ENCODE measurements at places on chromosomes 16 and 17.
A peak's percentile ranks its signal among the peaks of the same experiment; 100 is the strongest.

- no peak for DNase-seq
Observed at GRCh38 chr16:21336231-21336630, 58.1 kb upstream of the CRYM start.

- DNase-seq = peak; percentile 70
Observed at GRCh38 chr16:14193316-14193871, 122.3 kb downstream of the MRTFB start.

DNA sequence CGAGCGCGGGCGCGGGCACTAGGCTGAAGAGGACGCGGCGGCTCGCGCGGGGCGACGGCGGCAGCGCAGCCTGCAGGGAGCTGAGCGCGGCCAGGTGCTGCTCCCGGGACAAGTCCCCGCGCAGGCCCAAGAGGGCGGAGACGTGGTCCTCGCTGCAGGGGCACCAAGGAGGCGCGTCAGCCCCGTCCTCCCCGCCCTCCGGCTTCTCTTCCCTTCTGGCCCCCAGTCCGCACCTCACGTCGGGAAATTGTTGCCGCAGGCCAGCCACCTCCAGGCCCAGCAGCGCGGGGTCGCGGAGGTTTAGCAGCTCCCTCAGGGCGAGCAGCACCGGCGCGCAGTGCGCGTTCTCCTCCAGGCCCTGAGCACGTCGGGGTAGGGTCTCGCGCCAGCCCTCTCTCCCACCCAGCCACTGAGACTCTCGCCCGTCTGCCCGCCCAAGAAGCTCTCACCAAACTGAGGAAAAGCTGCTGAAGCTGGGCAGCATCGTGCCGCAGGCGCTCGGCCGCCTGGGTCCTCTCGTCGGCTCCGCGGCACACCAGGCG, 761 bp upstream of the MATCAP1 start:
- DNase-seq = no peak

GRCh38 chr16:85554114-85554888, 58.8 kb upstream of the GSE1 start:
- peak; percentile 95 for DNase-seq

DNA sequence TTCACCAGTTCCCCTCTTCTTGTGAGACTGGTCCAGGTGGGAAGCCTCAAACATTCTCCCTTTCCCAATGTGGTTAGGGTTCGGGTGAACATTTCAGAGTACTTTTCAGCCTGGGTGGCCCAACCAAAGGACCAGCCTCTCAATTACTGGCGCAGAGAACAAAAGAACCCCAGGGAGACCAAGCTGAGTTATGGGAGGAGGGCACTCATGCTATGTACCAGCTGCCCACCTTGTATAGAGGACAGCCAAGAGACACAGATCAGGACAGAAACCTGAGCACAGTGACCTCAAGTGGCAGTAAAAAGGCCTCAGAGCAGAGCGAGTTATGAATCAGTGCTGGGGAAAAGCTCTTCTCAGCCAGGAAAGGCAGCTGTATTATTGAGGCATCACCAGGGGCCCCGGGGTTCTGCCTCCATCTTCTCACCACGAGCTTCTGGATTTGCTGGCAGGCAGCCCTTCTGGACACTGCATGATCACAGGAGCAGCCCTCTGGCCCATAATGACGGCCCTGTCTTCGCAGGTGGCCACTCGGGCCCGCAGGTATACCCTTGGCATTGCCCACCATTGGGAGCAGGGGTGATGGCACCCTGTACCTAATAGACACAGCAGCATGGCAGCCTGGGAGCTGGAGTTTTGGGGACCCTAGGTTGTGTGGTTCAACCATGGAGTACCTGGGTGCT, 3.8 kb downstream of the G6PC3 start:
- DNase-seq = no peak

DNA sequence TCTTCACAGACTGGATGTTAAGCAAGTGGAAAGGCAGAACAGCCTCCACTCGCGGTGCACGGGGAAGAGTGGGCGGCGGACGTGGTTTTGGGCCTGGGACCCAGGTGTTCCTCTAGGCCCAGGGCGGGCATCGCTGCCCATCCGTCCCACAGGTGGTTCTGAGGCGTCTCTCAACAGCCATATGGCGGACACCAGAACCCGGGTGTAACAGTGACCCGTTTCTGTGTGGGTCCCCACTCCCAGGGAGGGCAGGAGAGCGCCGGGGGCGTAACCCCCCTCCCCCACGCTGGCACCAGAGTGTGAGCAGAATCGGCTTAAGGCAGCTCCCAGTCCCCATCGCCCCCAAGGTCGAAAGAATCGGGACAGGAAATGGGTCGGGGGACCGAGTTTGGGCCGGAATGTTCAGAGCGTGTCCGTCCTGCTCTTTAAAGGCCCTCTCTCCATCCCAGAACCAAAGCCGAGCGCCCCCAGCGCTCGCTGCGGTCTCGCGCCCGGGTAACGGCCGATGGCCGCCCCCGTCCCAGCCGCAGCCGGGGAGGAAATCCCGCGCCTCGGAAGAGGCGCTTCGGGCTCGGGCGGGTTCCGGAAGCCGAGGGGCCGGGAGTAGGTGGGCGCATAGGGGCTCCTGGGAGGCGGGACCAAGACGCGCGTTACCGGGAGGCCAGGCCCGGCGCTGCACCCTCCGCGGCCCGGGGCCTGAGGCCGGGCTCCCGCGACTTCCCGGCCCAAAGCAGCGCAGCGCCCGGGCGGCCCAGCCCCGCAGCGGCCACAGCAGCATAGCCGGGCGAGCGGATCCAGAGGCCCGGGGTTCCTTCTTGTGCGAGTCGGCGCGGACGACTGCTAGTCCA, at the start of gene TK2:
TK2 (minus strand) TSS at position 839 of the 848 bp plus-strand sequence; CDS start at position 778, 61 bp downstream.
- peak; percentile 47 for DNase-seq

GRCh38 chr17:57092171-57092570, 7.1 kb downstream of the AKAP1 start:
- peak; percentile 29 for DNase-seq

GRCh38 chr17:4696437-4696805, 7.5 kb downstream of the PELP1 start:
- peak; percentile 70 for DNase-seq

DNA sequence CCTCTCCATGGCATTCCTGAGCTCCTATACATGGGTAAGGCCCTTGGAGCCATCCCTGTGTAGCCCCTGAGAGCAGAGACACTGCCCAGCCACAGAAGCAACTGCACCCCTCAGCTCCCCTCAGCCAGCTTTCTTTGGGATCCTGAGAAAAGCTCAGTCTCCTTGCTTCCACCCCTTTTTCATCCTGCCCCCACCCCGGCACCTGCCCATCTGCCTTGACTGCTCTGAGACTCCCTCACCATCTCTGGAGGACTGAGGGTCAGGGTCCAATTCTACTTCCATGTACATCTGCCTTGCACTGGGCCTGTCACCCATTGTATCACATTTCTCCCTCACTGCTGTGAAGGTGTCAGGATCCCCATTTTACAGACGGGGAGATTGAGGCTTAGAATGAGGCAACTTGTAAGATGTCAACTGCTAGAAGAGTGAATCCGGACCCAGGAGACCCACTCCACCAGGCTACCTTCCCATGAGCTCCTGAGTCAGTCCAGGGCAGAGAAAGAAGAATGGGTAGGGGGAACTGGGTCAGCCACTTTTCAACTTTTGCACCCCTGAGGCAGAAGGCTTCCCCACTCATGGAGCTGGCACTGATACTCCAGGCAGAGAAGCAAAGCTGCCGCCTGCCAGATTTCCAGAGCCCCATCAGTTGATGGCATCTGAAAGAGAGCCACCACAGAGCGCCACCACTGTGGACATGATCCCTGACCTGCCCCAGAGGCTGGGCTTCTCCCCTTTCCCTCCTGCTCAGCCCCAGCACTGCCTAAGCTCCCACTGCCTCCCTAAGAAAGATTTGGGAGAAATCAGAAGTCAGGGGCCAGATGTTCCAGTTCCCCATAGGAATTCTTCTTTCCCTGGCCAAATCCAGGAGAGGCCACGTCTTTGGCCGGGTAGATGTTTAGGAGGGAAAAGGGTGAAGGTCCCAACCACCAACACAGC, 135.4 kb downstream of the TMEM132E start:
- no peak for DNase-seq

- no peak for DNase-seq
Observed at GRCh38 chr17:81298991-81299738, 4.1 kb upstream of the SLC38A10 start.

DNA sequence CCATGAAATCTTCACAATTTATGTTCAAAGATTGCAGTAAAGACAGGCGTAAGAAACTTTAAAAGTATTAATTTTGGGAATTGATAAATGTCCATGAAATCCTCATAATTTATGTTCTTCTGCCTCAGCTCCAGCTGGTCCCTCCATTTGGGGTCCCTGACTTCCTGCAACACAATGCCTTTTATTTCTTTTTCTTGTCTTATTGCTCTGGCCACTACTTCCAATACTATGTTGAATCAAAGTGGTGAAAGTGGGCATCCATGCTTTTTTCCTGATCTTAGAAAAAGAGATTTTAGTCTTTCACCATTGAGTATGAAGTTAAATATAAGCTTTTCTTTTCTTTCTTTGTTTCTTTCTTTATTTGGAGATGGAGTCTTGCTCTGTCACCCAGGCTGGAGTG, 14.3 kb downstream of the TAT start:
- DNase-seq = no peak

- DNase-seq = no peak
Observed at GRCh38 chr17:2191785-2192184, 111.8 kb downstream of the SMG6 start.

DNA sequence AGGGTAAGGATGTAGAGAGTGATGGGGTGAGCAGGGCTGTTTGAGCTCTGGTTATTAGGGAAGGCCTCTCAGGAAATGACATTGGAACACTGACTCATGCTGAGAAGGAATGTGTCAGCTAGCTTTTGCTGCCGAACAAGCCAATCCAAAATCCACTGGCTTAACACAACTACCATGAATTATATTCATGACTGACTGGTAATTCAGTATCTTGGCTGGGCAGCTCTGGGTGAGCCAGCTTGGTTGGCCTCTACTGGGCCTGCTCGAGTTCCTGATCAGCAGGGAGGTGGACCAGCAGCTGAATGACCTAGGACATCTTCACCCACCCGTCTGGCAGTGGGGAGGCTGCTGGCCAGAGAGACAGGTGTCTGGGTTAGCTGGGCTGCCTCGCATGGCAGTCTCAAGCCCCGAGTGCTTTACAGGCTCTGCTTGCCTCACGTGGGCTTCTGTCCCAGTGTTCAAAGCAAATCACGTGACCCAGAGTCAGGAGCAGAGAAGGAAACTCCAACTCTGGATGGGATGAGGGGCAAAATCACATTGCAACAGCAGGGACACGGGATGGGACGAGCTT, 209.4 kb downstream of the KATNIP start:
- no peak for DNase-seq

DNA sequence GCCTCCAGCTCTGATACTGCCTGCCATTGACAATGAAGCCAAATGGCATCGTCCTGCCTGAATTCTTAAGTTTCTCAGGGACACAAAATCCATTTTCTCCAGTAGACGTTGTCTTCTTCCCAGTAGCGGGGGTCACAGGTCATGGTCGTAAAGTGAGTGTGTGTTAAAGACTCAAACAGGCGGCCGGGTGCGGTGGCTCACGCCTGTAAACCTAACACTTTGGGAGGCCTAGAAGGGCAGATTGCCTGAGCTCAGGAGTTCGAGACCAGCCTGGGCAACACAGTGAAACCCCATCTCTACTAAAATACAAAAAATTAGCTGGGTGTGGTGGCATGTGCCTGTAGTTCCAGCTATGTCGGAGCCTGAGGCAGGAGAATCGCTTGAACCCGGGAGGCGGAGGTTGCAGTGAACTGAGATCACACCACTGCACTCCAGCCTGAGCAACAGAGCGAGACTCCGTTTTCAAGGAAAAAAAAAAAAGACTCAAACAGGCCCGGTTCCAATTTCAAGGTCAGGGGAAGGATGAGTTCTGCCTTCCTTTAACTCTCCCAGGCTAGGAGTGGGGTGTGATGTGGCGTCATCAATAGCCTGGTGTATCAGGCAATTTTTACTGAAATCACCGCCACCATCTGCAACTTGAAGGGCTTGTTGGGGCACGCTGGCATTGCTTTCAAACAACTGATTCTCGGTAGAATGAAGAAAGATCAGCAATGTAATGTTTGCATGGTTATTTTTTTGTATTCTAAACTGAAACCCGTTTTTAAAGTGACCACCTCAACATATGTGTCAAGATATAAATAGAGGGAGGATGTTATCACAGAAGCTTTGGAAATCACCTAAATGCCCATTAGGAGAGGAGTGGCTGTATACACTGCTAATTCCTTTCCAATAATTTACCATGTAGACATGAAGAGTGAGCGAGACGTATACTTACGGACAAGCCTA, 91.0 kb downstream of the WSCD1 start:
- peak; percentile 50 for DNase-seq

DNA sequence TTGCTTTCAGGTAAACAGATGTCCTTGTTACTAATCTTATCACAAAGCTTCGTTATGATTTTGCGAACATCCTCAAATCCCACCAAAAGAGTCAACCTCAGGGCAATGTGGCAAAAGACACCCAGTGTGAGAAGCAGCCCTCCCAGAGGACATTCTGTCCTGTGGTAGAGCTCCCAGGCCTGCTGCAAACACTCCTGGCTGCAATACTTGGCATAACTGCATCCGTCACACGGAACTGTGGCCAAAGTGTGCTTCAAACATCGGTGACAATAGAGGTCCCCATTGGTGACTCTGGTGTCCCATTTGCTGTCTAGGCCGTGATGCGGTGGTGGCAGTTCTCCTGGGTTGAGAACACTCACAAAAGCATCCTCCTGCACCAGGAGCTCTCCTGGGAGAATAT, 29.5 kb downstream of the SMYD4 start:
- DNase-seq = no peak

All from GM12865 (cell line).